ENCODE measurements at places on chromosomes 7 and 10. TPM values are rescaled to one million over a fixed set of nuclear protein-coding genes. Genes with fewer than 3 reads are reported as not detected.

Gene NUTM2B
- 0.45 TPM for total RNA-seq

Gene HMX3
- 0.19 TPM for total RNA-seq

Gene ZP3
- total RNA-seq, result 19.4 TPM

Gene AGR3
- not detected for total RNA-seq

Gene SPACDR
- total RNA-seq, result 3.9 TPM

Gene LBX1
- total RNA-seq, result not detected

Gene LAMB4
- total RNA-seq, result not detected

Gene TBC1D12
- total RNA-seq, result 0.62 TPM

Gene BZW2
- total RNA-seq, result 89.8 TPM

Gene TAS2R4
- 0.62 TPM for total RNA-seq

Gene AFAP1L2
- total RNA-seq, result 1.1 TPM

GRCh38 chr10:125231116-125231812 is 70.9 kb upstream of the CTBP2 start:
- H3K27ac ChIP-seq, result no peak overlapping the region
- no peaks in the 10 kb centered on the region for H3K36me3 ChIP-seq
- H3K27me3 ChIP-seq, result no peaks in the 10 kb centered on the region
- DNase-seq, result no peak
- no peak overlapping the region for H3K4me3 ChIP-seq
- no peaks in the 10 kb centered on the region for H3K4me1 ChIP-seq

DNA sequence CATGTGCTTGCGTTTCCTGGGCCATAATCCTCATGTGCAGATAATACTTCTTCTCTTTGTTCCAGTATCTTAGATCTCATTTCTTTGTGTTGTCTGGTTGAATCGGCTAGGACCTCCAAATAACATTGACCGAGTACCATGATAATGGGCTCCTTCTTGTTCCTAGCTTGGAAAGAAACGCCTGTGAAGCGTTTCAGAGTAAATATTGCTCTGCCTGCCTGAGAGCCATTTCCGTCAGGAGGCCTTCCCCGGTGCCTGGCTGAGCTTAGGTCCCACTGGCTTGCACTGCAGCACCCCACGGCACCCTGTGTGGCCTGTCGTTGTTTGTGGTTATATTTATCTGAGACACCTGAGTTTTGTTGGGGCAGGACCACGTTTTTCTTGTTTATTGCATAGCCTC is 17.7 kb downstream of the FOXK1 start:
- no peak for DNase-seq
- H3K27ac ChIP-seq, result no peak overlapping the region
- H3K4me1 ChIP-seq, result peaks cover 34% of the 10 kb centered on the region
- H3K27me3 ChIP-seq, result no peaks in the 10 kb centered on the region
- H3K36me3 ChIP-seq, result no peaks in the 10 kb centered on the region

- H3K4me3 ChIP-seq, result no peak overlapping the region
- no peak for DNase-seq
- no peak overlapping the region for H3K27ac ChIP-seq
- H3K27me3 ChIP-seq, result no peaks in the 10 kb centered on the region
- H3K4me1 ChIP-seq, result no peaks in the 10 kb centered on the region
These were observed 246.1 kb downstream of the TNS3 start for GRCh38 chr7:47335557-47336471.

GRCh38 chr7:135074096-135074495 is 73.8 kb upstream of the TMEM140 start:
- no peaks in the 10 kb centered on the region for H3K4me1 ChIP-seq
- H3K27ac ChIP-seq, result no peak overlapping the region
- DNase-seq, result no peak
- no peak overlapping the region for H3K4me3 ChIP-seq

DNA sequence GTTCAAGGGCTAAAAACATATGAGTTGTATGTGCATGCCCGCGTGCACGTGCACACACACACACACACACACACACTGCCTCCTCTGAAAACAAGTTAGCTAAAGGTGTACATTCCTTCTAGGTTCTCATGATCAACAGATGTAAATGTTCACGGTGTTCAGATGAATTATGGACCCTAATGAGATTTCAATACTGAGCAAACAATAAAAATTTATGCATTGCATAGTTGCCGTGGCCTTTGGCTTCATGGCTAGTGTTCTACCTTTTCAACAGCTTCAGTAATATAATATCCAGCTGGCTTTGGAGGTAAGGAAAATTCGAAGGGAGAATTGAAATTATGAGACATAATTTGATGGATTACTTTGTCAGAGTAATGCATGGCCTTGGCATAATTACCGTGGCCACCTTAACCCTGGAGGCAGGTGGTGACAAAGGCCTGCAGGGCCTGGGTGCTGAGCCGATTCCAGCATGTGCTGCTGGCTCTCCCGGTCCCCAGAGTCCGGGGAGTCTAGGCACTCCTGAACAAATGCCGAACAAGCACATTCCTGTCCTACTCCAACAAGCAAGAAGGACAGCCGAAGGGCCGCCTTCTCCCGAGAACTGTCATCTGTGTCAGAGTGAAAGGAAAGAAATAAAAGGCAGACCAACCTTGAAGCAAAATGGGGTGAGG is 166.6 kb upstream of the TCF7L2 start:
- no peak overlapping the region for H3K4me3 ChIP-seq
- H3K27me3 ChIP-seq, result no peaks in the 10 kb centered on the region
- H3K4me1 ChIP-seq, result no peaks in the 10 kb centered on the region

DNA sequence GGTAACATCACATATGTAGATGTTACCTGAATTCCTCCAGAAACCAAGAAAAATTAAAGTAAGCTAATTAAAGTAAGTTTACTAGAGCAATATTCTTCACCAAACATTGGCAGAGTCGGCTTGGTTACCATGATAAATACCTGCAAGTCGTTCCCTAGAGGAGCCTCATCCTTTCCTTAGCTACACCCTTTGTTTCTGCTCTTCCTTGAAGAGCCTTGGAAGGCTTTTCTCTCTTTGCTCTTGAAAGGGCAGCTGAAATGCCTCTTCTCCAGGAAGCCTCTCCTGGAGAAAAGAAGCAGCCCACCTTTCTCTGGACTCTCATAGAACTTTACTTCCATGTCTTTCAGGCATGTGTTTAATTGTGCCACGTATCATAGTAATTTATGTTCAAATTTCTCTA is 34.9 kb upstream of the CALD1 start:
- no peak for DNase-seq
- peaks cover 4% of the 10 kb centered on the region for H3K4me1 ChIP-seq
- H3K36me3 ChIP-seq, result peaks cover 6% of the 10 kb centered on the region
- H3K27me3 ChIP-seq, result peaks cover 2% of the 10 kb centered on the region
- H3K4me3 ChIP-seq, result no peak overlapping the region
- H3K27ac ChIP-seq, result no peak overlapping the region

DNA sequence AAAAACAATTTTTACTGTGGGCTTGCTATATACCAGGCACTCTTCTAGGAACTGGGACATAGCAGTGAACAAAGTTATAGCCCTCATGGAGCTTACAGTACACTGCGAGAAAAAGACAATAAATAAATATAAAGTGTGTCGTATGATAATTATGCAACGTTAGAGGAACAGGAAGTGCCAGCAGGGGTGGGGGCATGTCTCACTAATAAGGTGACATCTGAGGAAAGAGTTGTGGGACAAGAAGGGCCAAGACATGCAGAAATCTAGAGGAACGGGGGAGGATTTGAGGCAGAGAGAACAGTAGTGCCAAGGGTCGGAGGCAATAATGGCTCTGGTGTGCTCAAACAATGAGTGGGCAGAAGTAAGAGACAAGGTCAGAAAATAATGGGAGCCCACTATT is 52.8 kb downstream of the LMBR1 start:
- no peak overlapping the region for H3K4me3 ChIP-seq
- no peak for DNase-seq
- no peaks in the 10 kb centered on the region for H3K27me3 ChIP-seq

GRCh38 chr7:33243319-33243881 is 114.0 kb downstream of the BBS9 start:
- no peak for DNase-seq
- no peaks in the 10 kb centered on the region for H3K4me1 ChIP-seq
- no peak overlapping the region for H3K4me3 ChIP-seq
- no peaks in the 10 kb centered on the region for H3K36me3 ChIP-seq

DNA sequence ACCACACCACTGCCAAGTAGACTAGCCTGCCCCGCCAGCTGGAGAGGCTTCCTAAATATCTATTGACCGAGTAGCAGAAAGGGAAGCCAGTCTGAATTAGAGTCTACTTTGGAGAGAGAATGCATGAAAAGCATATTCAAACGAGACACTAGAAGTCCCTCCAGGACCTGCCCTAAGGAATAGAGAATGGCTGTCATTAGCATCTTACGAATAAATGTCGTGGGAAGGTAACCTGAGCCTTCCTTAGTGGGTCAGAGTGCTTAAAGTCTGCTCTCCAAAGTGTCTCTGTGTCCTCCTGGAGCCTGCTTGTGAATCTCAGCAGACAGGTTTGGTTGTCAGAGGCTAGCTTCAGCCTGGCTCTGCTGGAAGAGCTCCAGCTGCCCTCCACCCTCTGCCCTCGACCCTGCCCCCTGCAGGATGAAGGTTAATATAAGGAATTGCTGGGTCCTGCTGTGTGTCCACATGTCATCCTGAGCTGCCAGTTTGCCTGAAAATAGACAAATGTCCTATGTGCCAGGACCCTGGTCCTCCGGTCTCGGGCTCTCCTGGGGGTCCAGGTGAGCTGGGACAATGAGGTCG is 33.4 kb downstream of the FAM241B start:
- DNase-seq, result no peak
- peaks cover 15% of the 10 kb centered on the region for H3K27me3 ChIP-seq

DNA sequence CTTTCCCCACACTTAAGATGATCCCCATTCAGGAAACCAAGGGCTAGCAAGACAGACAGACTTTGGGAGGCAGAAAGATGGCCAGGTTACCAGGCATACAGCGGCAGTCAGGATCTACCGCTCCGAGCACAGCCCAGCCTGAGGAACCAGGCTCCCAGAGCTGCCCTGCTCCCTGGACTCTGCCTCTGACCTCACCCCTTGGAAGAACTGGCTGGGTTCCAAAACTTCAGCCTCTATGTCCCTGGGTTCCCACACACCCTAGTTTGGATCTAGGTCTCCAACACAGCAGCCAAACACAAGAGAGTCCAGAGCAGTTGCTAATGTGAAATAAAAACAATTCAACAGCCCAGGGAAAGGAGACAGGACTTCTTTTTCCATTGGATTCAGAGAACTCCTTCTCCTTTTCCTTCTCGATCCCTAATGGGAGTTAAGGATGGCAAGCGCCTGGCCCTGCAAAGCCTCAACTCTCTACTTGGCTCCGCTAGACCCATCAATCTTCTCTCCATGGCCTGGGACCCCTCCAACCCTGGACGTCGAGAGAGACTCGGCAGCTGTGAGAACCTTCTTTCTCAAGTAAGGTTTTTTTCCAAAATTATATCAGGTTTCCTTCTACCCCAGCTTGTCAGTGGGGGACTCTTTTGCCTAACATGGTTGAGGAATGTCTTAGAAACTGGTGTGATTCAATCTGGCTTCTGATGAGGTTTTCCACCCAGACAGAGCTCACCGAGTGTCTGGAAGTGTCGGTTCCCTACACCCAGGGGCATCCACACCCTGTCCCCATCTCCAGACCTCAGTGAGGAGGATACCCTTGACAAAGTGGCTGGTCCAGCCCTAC is 219.6 kb downstream of the KCNMA1 start:
- H3K4me1 ChIP-seq, result no peaks in the 10 kb centered on the region
- H3K4me3 ChIP-seq, result no peak overlapping the region
- DNase-seq, result no peak
- no peaks in the 10 kb centered on the region for H3K27me3 ChIP-seq
- no peak overlapping the region for H3K27ac ChIP-seq

GRCh38 chr7:109950256-109950655 is 1140.7 kb upstream of the LRRN3 start:
- no peak overlapping the region for H3K27ac ChIP-seq
- H3K27me3 ChIP-seq, result no peaks in the 10 kb centered on the region
- no peaks in the 10 kb centered on the region for H3K4me1 ChIP-seq
- H3K36me3 ChIP-seq, result no peaks in the 10 kb centered on the region
- DNase-seq, result no peak

- no peaks in the 10 kb centered on the region for H3K4me1 ChIP-seq
- no peaks in the 10 kb centered on the region for H3K36me3 ChIP-seq
- H3K27me3 ChIP-seq, result no peaks in the 10 kb centered on the region
These were observed 29.9 kb downstream of the RNLS start for GRCh38 chr10:88553116-88553752.

GRCh38 chr7:158077151-158077840 is 510.3 kb downstream of the PTPRN2 start:
- H3K27me3 ChIP-seq, result no peaks in the 10 kb centered on the region
- H3K36me3 ChIP-seq, result no peaks in the 10 kb centered on the region
- no peaks in the 10 kb centered on the region for H3K4me1 ChIP-seq
- DNase-seq, result no peak
- no peak overlapping the region for H3K27ac ChIP-seq
- no peak overlapping the region for H3K4me3 ChIP-seq

DNA sequence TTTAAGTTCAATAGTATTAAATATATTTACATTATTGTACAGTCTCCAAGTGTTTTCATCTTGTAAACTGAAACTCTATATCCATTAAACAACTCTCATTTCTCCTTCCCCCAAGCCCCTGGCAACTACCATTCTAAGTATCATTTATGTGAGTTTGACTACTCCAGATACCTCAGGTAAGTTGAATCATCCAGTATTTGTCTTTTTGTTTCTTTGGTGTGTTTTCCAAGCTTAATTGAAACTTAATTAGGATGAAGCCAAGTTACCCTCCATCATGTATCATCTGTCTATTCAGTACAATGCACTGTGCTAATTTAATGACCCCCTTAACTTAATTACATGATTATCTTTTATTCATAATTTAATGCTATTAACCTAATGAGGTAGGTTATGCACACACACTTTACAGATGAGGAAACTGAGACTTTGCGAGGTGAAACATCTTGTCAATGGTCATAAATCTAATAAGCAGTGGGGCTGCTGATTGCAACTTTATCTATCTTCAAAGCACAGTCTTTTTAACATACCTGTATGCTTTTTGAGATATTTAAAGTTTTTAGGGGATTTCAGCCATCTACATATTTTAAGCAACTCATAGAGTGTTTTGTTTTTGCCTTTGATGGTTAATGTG is 663 bp downstream of the MACC1 start:
- H3K27ac ChIP-seq, result no peak overlapping the region
- H3K4me3 ChIP-seq, result no peak overlapping the region
- no peaks in the 10 kb centered on the region for H3K4me1 ChIP-seq
- DNase-seq, result no peak
- H3K36me3 ChIP-seq, result no peaks in the 10 kb centered on the region

DNA sequence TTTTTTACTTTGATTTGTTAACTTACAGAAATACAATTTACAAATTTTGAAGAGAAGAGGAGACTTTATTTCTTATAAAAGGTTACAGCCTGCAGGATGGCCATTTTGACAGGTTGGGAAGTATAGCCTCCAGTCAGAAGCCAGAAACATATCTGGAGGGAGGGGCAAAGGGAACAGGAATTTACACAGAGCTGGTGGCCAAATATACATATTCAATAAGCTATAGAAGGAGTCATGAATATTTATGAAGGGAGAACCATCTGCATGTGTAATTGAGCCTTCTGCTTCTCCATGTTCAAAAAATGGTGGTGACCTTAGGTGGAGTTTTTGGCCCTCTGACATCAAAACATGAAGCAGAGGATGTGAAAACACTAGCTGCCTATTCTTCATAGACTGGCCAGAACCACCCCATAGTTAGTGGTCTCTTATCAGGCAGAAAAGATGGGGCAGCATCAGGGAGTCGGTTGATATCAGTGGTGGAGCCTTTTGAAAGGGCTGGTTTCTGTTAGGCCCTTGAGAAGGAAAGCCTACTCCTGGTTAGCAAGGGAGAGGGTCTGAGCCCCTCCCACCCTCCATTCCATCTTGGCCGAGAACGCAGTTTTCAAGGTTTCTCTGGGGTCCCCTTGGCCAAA is 57.2 kb downstream of the ENTPD1 start:
- no peaks in the 10 kb centered on the region for H3K36me3 ChIP-seq
- peaks cover 7% of the 10 kb centered on the region for H3K27me3 ChIP-seq
- H3K4me1 ChIP-seq, result peaks cover 10% of the 10 kb centered on the region
- H3K27ac ChIP-seq, result no peak overlapping the region
- DNase-seq, result no peak
